Stimulated activated CD8-positive, alpha-beta memory T cell treated with anti-CD3 and anti-CD28 coated beads, Interleukin-15, amount 100 ng/mL, for 4 hours (primary cell): ENCODE measurements at places on chromosomes 16 and 17.
A peak's percentile ranks its signal among the peaks of the same experiment; 100 is the strongest.

GRCh38 chr16:10015397-10015796, 166.8 kb downstream of the GRIN2A start:
- DNase-seq: no peak

DNA sequence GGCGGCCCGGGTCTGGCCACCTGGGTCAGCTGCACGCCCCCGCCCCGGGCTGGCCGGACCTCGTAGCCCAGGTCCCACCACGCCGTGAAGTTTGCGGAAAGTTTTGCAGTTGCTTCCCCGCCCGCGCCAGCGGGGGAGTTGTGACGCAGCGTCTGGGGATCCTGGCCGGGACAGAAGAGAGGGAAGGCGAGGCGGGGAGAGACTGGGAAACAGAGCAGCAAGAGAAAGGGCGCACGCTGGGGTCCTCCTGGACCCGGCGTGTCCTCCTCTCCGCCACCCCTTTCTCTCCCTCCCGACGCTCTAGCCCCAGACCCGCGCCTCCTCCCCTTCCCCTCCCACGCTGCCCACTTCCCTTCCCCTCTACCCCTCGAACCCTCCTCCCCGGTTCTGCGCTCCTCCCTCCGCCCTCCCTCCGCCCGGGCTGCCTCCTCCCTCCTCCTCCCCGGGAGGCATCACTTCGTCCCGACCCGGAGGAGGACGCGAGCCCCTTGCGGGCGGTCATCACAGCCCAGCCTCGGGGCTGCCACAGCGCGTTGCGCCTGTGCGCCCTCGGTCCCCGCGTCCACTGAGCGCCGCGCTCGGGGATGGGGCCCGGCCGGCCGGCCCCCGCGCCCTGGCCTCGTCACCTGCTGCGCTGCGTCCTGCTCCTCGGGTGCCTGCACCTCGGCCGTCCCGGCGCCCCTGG, at the start of gene MRC2:
Gene MRC2 (plus strand): TSS at position 452 of the 685 bp plus-strand sequence. CDS start 133 bp downstream, at position 585.
- peak; percentile 39 for DNase-seq

DNA sequence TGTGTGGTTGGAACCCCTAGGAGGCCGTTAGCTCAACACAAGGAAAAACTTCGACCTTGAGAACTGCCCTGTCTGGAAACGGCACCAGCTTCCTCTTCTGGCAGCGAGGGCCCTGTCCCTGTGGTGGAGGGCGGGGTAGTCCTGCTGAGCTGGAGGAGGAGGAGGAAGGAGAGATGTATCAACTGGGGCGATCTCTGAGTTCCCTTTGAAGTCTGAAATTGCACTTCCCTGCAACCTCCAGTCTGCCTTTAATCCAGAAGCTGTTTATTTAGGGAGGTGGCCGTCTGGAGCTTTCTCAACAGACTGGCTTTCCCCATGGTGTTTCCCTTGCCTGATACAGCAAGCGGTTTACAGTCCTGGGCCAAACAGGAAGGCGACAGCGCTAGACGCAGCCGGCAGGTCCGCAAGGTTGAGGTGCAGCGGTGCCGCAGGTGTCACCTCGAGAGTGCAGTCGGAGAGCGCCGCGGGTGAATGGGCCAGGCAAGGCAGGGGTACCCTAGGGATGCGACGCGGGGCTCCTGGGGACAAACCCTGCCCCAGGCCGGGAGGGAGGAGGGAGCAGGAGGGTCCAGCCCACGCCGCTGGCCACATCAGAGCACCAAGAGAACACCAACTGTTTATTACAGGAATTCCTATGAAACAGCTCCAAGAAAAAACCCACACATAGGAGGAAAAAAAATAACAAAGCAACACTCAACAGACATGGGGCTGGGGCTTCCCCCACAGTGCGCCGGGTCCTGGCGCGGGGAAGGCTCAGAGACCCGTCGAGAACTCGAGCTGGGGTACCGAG, 11.4 kb upstream of the MRPS23 start:
- no peak for DNase-seq

GRCh38 chr16:10827691-10828341, 9.2 kb upstream of the TVP23A start:
- DNase-seq: no peak

DNA sequence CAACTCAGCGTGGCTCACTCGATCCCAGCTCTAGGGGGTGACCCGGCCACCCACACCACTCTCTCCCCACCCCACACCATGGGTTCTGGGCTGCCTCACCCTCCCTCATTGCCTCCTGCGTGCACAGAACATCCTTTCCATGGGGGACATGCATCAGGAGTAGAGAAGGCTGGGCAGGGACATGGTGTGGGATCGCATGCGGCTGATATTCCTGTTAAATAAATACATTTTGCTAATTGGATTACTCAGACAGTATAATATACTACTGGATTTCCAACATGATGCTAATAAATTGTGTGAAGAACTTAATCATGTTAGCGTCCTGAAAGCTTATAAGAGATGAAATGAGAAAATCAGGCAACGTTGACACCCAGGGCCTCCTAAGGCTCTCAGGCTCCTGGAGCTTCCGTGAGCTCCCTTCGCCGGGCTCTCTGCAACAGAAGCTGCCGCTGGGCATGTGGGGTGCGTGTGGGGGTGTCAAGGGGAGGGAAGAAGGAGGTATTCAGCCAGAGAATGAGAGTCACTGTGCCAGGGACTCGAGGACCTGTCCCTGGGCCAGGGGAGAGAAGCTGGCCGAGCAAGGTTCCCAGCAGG, 173.1 kb upstream of the TNRC6C start:
- no peak for DNase-seq

- no peak for DNase-seq
Observed at GRCh38 chr16:10635365-10636021, 55.1 kb upstream of the EMP2 start.

DNA sequence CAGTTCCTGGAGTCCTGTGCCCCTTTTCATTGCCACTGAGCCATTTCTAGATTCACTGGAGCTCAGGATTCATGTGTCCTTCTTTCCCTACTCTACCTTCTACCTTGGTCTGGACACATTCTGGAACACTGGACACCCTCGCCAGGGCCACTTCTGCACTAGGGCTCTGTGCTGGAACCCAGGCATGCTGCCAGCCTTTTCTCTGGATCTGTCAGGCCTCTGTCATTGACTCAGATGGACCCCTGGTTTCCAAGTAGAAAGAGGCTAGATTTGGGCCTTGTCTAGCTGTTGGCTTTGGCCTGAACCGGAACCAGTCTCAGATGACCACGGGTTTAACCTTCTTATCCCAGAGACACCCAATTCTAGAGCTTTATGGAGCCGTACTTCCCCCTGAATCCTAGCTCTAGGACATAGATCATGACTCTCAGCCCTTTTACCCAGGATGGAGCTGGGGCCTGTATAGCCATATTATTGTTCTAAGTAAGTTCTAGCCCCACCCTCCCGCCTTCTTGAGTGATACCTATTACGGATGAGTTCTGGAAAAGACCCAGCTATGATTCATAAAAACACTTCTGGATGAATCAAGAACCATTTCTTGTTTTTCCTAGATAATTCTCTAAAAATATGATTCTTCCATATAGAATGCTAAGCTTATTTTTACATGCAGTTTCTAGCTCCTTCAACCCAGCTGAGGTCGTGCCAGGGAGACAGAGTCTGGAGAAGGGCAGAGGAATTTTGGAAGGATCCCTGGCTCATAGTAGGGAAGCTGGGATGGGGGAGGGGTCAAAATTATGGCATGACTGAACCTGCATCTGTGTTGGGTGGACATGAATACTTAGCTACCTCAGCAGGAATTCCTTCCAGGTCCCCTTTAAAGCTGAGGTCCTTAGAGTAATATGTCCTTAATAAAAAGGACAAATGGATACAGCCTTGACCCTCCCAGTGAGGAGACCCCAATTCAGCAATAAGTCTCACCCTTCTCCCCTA, 1.1 kb upstream of the CHRNB1 start:
- DNase-seq: no peak

DNA sequence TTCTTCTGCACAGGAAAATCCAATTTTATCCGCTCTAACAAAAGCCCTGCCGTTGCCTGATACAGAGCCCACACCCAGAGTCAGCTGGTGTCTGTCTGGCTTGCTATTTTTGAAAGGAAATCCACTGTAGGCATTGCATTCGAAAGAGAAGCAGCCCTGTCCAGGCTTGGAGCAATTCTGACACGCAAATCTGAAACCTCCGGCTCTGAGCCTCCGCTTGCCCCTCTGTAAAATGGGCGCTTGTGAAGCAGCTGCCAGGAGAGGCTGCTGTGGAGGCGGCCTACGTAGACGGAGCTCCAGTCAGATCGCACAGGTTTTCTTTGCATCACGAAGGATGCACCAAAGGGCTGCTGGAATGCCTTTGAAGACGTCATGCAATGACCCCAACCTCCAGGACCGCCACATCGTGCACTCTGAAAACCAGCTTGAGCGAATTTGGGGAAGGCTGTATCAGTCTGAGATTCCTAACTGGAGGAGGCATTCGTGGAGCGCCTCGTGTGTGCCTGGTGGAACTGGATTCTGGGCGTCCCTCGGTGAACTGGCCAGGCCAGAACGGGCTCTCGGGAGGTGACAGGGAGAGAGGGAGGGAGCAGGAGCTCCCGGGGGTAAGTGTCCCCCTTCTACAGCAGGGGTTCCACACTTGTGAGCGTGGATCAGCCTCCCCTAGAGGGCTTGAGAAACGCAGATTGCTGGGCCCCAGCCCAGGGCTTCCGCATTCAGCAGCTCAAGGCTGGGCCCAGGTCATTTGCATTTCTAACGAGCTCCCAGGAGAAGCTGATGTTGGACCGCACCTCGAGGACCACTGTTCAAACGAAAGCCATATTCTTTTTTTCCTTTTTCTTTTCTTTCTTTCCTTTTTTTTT, 215.5 kb downstream of the MRTFB start:
- no peak for DNase-seq

DNA sequence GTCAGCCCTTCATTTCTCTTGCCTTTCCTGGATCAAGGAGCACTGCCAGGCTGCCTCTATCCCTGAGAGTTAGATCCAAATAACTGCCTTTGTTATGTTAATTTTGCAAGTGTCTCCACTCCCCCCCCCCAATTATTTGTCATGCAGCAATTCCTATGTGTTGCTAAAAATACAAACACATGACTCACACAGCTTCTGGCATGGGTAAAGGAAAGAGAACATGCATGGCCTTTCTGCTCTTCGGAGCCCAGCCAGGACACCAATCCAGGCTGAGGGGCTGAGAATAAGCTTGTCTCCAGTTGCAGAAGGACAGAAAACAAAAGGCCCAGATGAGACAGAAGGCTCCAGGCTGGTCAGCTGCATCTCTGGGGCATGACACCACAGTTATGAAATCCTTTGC, 148.0 kb upstream of the TNRC6C start:
- no peak for DNase-seq

GRCh38 chr16:82506692-82507670, 119.8 kb upstream of the CDH13 start:
- DNase-seq: no peak

GRCh38 chr17:48629411-48629759, 3.2 kb upstream of the HOXB9 start:
- DNase-seq: no peak

DNA sequence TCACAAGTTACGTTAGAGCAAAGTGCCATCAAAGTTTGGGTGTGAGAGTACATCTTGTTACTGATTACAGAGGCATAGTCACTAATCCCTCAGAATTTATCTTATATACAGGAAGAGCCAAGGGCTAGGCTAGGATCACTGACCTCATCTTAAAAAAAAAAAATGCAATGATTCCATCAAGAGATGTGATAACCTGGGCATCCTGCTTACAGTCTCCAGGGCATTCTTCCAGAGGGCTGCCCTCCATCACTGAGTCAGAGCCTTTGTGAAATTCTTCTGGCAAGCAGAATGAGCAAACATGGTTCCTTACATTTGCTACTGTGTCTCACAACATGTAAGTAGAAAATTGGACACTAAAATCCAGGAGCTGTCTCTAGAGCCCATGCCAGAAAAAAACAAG, 410.6 kb downstream of the ZFHX3 start:
- DNase-seq: no peak

GRCh38 chr16:62869837-62870236, 833.6 kb upstream of the CDH8 start:
- no peak for DNase-seq

GRCh38 chr17:66625311-66625767, 209.6 kb upstream of the CACNG5 start:
- no peak for DNase-seq

GRCh38 chr16:81569361-81570034, 124.9 kb downstream of the CMIP start:
- DNase-seq: no peak

DNA sequence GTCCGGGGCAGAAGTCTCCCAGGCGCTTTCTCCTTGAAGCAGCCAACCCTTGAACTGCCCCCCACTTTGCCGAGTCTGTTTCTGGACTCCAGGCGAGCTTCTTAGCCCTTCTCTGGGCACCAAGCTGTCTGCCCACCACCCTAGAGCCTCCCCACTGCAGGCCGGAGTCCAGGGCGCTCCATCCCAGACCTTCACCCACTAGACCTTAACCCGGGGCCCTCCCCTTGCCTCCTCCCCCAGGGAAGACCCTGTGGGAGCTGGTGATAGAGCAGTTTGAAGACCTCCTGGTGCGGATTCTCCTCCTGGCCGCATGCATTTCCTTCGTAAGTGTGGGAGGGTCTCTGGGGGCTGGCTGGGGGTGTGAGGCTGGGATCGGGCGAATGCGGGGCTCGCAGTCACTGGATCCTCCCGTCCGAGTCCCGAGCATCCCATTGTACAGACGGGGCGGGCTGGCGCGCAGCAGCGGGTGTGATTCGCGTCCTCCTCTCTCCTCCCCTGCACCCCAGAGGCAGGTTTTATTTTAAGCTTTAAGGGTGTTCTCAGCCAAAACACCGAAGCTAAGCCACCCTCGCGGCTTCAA, 1.1 kb downstream of the ATP2A1 start:
- DNase-seq: no peak

DNA sequence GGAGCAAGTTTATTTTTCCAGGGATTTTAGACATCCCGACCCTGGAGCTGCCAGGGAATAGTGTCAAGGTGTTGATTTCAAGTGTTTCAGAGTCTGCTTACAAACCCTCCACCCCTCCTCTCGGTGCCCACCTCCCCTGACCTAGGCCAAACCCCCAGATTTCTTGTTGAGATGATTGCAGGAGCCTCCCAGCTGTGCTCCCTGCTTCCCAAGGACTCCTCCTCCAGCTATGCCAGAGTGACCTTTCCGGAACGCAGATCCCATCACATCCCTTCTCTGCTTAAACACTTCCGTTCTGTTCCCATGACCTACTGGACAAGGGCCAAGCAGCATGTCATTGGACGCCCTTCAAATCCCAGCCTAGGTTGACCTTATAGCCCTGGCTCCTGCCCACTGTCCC, 23.7 kb upstream of the CDH1 start:
- no peak for DNase-seq

DNA sequence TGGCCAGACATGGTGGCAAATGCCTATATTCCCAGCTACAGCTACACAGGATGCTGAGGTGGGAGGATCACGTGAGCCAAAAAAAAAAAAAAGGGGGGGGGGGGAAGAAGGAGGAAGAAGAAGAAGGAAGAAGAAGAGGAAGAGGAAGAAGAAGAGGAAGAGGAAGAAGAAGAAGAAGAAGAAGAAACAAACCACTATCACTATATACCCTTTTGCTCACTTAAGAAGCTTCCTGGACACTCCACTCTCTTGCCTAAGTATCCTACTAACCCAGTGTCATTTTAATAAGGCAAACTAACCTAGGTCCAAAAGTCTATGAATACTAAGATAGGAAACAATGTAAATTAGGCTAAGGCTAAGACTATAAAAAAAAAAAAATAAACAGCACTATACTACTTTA, 54.8 kb downstream of the GPATCH8 start:
- DNase-seq: no peak

GRCh38 chr17:38320482-38320881, 23.3 kb downstream of the GPR179 start:
- DNase-seq: no peak

GRCh38 chr17:64149196-64149595, 19.3 kb upstream of the ERN1 start:
- no peak for DNase-seq

GRCh38 chr17:8693328-8693727, 51.3 kb downstream of the CCDC42 start:
- DNase-seq: no peak
